ENCODE measurements at places on chromosomes 16 and 17.
A peak's percentile ranks its signal among the peaks of the same experiment; 100 is the strongest.

DNA sequence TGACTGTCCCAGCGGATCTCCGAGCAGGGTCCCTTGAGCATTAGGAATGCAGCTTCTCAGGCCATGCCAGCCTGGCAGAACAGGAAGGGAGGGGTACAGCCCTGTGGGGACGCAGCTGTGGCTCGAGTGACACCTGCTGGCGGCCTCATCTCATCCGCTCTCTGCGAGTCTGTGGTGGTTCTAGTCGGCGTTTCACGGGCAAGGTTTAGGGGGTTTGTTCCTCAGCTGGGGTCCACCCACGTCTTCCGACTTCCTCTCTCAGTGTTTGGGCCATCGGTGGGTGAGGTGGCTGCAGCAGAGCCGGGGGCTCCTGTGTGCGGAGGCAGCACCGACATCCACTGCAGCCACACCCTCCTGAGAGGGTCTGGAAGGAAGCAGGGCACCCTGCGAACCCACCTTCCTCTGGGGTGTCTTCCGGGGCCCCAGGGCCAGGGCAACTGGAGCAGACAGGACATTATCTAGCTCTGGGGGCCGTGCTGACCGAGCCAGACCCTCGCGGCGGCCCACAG lies 33.3 kb downstream of the JPH3 start:
- peak; percentile 1 for DNase-seq

- no peak for DNase-seq
Observed at GRCh38 chr17:17566896-17567513, 24.5 kb downstream of the PEMT start.

DNA sequence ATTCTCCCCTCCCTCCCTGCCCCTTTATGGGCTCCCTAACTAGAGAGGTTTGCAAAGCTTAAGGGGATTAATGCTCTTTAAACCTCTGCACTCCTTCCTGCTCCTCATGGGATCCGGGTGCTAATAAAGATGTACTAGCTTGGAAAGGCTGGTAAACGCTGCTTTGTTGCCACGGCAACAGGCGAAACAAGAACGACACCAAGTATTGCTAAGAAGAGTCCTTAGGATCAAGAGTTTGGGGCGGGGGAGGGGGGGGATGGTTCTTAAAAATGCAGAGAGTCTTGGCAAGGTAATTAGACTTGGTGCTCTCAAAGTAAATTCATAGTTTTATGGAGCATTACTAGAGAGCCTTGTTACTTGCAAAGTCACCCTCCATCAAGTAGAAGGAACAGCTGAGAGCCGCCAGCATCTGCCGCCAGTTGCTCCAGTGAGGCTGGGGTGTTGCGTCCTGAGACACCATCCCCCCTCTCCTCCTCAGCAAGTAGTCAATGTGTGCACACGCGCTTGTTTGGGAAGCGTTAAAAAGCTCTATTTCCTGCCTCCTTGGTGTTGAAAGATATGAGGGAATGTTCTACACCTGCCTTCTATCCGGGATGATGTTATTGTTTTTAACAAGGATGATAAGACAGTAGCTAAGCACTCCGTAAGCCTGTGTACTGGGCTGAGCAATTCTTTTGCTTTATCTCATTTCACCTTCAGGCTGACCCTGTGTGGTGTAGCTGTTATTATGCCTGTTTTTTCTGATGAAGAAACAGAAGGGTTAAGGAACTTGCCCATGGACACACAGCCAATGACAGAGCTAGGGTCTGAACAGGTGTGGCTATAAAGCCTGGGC lies 190.9 kb downstream of the CCDC182 start:
- no peak for DNase-seq

DNA sequence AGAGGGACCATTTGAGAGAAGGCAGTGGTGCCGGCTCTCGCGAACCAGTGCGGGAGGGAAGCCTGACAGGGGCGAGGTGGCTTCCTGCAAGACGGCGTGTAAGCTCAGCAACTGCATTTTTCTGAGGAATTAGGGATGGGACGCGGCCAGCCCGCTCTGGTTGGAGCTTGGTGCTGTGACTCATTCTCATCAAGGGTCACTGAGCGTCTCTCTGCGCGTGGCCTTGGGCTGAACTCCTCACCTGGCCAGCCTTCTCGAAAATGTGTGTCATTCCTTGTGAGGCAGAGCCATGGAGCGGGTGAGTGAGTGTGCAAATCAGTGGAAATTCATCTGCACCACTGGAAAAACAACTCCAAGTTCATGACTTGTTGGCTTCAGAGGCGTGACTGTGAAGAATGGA lies 52.8 kb downstream of the NTN1 start:
- no peak for DNase-seq

- no peak for DNase-seq
Observed at GRCh38 chr17:36978810-36979564, 30.2 kb downstream of the AATF start.

DNA sequence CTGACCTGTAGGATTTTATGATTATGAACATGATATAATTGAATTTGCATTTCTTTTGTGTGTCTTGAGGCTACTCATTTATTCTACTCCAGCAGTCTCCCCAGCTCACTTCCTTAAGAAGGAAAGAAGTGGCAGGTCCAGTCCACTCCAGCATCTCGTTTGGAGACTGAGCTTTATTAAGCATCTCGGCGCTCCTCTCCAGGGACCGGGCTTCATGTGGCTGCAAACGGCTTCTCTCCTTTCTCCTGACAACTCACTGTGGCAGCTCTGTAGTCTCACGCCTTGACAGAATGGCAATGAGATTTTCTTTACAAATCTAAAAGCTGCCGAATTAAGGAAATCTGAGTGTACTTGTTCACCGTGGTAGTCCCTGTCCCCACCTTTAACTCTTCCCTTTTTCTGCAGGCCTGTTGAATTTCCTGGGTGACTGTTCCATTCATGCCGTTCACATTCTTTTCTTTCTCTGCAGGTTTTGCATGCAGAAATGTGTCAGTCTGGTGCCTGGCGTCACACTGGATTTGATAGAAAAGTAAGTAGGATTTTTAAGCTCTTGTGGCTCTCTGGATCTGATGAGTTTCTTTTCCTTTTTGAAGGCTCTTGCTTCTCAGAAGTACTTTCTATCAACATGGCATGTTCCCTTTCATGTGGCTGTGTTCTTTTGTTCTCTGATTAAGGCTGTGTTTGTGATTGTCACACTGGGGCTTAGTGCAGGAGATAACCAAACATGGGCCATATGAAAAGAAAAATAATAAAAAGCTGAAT lies 200.5 kb upstream of the CHMP6 start:
- DNase-seq = no peak

- DNase-seq = no peak
Observed at GRCh38 chr16:66326991-66327513, 39.4 kb upstream of the CDH5 start.

- peak; percentile 88 for DNase-seq
Observed at GRCh38 chr16:89823087-89823823, 5.0 kb upstream of the SPIRE2 start.

- DNase-seq = no peak
Observed at GRCh38 chr17:10532026-10532425, 13.7 kb upstream of the MYH1 start.

DNA sequence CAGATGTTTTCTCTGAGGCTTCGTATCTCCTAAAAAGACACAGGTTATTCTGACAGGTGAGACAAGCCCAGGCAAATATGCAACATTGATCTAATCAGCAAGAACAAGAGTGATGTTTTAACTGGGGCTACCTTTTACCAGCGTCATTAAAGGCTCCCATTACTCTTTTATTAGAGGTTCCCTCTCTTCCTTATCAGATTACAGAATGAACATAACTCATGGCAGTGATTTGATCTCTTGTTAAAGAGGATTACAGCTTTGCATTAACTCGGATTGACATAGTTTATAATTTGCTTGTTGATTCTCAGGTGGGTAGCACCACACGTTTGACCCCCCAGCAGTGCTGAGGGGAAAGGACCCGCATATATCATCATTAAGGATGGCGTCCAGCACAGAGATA lies 90.5 kb downstream of the AATF start:
- no peak for DNase-seq

- DNase-seq = no peak
Observed at GRCh38 chr17:4854111-4854681, 21.1 kb downstream of the MINK1 start.

DNA sequence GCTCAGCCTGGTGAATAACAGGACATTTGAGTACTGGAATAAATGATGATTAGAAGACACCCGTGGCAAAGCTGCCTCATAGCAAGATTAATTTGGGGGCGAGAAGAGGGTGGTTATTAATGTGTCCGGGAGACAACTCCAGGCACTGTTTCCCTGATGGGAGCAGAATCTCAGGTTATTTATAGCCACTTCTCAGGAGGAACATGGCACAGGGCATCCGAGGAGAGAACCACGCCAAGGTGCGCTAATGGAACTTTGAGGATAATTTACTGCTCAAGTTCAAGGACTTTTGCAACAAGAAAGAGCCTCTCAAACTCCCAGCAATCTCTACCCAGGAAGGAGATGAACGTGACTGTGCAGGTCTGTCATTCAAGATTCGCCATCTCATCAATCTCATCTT lies 362.5 kb upstream of the ERCC4 start:
- no peak for DNase-seq

- no peak for DNase-seq
Observed at GRCh38 chr17:61221181-61221580, 178.5 kb upstream of the TBX2 start.

GRCh38 chr16:86761111-86762031 lies 183.0 kb downstream of the FOXL1 start:
- no peak for DNase-seq

- DNase-seq = no peak
Observed at GRCh38 chr16:82845116-82845515, 218.3 kb downstream of the CDH13 start.

Measured in NCI-H1417 treated with DMSO at 0.1 percent for 48 hours (cell line).